ENCODE measurements at places on chromosomes 6 and 20.

GRCh38 chr6:69422475-69422874, 374.3 kb downstream of the LMBRD1 start:
- DNase-seq: no peak

DNA sequence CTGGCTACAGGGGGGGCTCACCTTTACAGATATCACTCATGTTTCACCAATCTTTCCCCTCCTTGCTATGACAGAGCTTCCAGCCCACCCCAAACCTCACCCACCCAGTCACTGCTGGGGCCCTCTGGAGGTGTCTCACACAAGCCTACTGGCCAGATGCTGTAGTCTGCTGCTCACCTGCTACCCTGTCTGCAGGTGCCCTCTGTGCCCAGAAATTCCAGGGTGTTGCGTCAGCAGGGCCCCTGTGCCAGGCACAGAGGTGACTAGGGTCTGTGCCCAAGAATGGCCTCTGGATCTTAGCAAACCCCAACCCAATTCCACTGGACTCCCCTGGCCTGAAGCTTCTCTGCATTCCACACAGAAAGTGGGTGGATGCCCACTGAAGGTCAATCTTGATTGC, 21.4 kb downstream of the UNC5CL start:
- DNase-seq: no peak

DNA sequence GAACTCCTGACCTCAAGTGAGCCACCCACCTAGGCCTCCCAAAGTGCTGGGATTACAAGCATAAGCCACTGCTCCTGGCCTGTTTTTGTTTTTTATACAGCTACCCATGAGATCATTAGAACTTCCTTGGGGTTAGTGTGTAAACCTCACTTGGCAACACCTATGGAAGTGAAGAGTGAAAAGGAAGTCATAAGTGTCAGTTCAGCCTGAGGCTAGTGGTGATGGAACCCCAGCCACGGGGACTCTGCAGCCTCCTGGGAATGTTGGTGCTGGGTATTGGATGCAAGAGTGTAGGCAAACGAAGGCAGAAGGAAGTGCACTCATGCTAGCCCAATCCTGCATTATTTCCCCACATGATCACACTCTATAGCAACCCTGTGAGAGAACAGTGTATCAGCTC, 33.6 kb upstream of the FUCA2 start:
- DNase-seq: no peak

GRCh38 chr20:13984211-13984610, 6.2 kb downstream of the SEL1L2 start:
- no peak for DNase-seq

DNA sequence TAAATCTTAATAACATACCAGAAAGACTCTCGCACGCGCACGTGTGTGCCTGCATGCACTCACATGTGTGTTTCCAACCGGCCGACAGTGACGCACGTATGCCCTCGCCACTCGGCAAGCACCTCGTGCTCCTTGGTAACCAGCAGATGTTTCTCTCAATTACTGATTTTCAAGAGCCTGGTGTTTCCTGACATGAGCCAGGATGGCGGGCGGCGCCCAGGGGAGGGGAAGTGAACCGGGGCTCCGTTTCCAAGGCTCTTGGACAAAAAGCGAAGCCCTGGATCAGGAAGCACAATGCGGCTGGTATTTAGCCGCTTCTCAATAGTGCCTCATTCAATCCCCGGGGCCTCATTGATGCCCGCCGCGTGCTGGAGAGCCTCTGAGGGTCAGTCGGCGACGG, 37.7 kb downstream of the PMEPA1 start:
- no peak for DNase-seq

- no peak for DNase-seq
Observed at GRCh38 chr20:9319687-9320384, 194.6 kb upstream of the LAMP5 start.

GRCh38 chr6:52616059-52616690, 39.3 kb upstream of the TRAM2 start:
- no peak for DNase-seq

DNA sequence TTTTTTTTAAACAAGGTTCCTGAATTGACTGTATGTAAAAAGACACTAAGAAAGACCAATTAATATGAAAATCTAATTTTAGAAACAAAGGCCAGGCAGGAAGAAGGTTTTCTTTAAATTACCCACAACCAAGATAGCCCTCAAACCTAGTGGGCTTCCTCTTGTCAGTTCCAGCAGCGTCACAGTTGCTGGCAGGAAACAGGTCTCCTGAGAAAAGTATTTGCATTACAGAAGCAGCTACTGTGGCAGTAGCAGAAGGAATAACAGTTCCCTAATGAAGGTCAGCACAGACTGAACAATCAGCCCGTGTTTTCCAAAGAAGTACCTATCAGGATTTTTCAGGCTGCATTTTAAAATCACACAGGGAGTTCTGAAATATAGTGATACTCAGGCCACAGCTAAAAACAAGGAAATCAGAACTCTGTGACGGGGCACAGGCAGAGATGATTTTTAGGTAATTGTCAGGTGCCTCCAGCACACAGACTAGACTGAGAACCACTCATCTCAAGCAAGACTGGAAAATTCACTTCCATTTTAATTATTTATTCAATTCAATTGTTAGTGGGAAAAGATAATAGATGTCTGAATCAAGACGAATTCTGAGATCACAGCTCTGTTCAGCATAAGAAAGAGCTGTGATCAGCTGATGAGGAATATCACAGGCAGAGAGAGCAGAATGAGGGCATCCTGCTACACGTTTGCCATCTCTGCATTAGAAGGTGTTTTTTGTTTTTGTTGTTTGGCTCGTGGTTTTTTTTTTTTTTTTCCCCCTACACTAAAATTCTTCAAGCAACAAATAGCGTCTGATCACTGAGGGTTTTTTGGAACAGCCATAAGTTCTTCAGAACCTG, 230.5 kb upstream of the KHDRBS2 start:
- DNase-seq: no peak

DNA sequence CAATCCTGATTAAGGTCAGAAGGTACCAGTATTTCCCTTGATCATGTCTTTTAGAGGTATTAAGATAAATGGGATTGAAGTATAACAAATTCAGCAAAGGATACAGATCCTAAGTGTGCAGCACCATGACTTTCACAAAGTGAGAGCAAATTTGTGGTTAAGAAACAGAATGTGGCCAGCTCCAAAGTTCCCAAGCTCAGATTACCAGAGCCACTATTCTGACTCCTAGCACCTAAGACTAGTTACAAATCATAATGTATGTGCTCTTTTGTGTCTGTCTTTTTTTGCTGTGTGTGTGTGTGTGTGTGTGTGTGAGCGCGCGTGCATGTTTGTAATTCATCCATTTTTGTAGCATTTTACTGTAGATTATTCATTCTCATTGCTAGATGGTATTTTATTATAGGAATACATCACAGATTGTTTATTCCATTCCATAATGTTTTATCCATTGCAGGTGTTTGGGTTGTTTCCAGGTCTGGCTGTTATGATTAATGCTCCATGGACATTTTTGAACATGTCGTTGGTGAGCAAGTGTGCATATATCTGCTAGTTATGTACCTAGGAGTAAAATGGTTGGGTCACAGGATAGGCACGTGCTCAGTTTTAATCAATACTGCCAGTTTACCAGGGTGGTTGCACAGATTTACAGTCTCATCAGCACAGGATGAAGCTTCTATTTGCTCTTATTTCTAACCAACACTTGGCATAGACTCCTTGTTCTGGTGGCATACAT, 314.0 kb upstream of the JAG1 start:
- DNase-seq: no peak

- no peak for DNase-seq
Observed at GRCh38 chr20:50333812-50334211, 143.2 kb downstream of the CEBPB start.

- no peak for DNase-seq
Observed at GRCh38 chr6:51093871-51094270, 275.2 kb downstream of the TFAP2B start.

- DNase-seq: no peak
Observed at GRCh38 chr6:164911873-164912580, 397.4 kb downstream of the C6orf118 start.

- no peak for DNase-seq
Observed at GRCh38 chr6:154773610-154774089, 40.4 kb downstream of the SCAF8 start.

- no peak for DNase-seq
Observed at GRCh38 chr6:147043994-147044477, 160.2 kb upstream of the STXBP5 start.

DNA sequence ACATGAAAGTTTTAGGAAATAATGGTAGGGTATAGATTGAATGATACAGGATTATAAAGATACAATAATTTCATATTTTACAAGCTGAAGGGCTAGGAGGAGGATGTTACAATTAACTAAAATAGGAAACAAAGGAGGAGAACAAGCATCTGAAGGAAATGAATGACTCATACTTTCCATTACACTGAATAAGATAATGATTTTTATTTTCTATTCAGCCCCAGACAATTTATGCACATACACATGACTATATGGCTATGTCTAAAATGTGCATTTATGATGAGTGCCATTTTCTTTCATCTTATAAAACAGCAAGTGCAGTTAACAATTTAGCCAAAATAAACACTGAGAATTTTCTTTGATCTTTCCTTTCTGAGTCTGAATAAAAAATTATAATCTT, 994.6 kb upstream of the ADGRB3 start:
- no peak for DNase-seq

DNA sequence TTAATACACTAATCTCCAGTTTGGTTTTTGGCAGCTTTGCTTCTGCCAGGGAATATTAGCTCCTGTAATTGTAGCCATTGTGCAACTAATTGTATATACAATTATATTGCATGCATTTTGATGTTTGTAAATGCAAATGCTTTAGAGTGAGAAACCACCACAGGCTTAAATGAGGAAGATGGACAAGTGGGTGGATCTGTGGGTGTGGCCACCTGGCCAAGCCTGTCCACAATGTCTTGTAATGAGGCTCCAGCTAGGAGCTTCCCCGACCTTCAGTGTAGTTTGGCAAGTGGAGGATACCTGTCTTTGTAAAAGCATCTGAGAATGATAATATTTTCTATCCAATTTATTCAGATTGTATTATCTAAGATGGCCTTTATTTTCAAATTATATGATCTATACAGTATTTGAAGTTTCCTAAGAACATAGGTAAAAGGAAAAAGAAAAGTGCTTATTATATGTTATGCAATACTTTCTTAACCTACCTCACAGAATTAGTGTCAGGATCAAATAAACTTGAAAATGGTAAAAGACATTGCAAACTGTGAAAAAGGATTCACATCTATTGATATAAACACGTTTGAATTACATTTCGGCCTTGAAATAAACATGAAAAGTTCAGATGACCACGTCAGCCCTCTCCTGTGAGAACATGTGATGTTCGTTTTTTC, 49.3 kb upstream of the ARID1B start:
- no peak for DNase-seq

DNA sequence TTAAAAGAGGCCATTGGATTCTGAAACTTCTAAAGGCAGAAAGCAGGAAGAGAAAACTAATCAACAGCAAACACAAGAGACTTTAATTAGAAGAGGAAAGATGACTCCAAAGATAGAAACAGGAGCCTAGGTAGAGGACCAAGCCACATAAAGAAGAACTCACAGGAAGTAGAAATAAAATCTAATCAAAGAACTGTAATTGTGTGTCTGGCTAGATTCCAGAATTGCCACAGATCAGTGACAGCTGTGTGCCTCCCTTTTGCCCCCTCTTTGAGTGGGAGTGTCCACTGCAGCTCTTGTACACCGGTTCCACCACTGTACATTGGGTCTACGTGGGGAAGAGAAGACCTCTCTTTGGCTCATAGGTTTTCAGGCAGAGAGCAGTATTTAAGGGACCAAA, 22.3 kb upstream of the THEMIS start:
- no peak for DNase-seq

- DNase-seq: no peak
Observed at GRCh38 chr6:13453771-13454251, 33.6 kb downstream of the GFOD1 start.

DNA sequence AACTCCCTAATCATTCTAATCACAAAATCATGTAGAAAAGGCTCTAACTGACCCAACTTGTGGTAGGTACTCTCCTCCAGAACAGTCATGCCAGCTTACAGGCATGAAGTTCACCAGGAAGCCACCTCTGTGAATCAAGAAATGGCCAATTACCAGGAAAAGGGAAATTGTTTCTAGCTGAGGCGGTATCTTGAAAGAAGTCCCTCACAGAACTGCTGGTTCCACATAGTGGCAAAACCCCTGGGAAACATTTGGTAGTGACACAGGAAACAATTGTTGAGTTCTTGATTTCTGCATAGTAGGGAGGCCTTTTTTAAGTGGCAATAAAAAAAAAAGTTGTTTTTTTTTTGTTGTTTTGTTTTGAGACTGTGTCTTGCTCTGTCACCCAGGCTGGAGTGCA, 3.4 kb upstream of the ZHX3 start:
- DNase-seq: no peak

DNA sequence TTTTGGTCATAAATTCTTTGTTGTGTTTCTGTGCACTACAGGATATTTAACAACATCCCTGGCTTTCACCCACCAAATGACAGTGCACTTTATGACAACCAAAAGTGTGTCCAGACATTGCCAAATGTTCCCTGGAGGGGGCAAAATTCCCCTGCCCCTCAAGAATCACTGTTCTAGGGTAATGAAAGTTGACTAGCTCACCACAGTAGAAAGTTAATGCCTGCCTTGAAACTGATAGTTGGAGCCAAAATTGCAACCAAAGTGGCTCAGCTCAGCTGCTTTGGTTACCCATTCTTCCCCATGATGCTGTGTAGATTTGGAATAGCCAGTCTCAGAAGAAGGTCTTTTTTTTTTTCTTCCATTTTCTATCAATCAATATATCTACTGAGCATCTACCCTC, 150.6 kb downstream of the RALGAPA2 start:
- no peak for DNase-seq

DNA sequence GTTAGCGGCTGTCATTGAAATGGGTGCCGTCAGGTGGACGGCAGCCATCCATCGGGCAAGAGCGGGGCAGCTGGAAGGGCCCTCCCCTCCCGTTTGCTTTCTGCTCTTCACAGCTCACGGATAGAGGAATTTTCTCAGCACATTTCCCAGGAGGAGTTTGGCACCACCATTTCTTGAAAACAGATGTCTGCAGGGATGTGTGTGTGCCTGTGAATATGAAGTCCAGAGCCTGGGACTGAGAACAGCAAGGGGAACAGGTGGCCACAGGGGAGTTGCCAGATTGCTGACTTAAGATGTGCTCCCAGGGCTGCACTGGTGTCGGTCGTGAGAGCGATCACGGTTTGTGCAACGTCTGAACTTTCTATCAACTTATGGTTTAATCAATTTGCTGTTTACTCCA, 22.1 kb upstream of the ECI2 start:
- no peak for DNase-seq

GRCh38 chr6:31152781-31153180, 4.8 kb downstream of the CCHCR1 start:
- DNase-seq: no peak

- DNase-seq: no peak
Observed at GRCh38 chr6:163438940-163439335, 24.4 kb downstream of the QKI start.

DNA sequence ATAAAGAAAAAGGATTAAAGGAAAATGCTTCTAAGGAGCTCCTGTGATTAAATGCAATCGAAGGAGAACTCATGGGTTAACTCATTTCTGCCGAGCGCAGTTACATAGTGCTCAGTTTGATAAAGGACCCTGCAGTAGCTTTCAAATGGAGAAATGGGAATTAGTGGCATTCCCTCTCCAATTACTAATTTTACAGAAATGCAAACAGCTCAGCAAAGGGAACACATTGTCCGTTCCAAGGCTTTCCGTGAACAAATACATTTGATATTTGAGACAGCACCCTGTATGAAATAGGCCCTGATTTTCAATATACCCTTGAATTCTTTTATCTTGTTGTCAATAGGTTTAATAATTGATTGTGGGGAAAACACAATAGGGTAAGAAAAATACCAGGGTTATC, 375.9 kb upstream of the TSHZ2 start:
- DNase-seq: no peak
